ENCODE measurements at places on chromosomes 12 and 14.

- no peaks in the 10 kb centered on the region for H3K4me1 ChIP-seq
- H3K27me3 ChIP-seq, result peaks cover 19% of the 10 kb centered on the region
- DNase-seq, result peak; percentile 4
- H3K4me3 ChIP-seq, result no peak within 1 kb of the TSS
Observed at GRCh38 chr14:104604458-104605449, at the start of gene TMEM179. Gene TMEM179, minus strand, starts transcription at chr14:104604772. Its CDS starts 31 bp downstream, at chr14:104604741.

DNA sequence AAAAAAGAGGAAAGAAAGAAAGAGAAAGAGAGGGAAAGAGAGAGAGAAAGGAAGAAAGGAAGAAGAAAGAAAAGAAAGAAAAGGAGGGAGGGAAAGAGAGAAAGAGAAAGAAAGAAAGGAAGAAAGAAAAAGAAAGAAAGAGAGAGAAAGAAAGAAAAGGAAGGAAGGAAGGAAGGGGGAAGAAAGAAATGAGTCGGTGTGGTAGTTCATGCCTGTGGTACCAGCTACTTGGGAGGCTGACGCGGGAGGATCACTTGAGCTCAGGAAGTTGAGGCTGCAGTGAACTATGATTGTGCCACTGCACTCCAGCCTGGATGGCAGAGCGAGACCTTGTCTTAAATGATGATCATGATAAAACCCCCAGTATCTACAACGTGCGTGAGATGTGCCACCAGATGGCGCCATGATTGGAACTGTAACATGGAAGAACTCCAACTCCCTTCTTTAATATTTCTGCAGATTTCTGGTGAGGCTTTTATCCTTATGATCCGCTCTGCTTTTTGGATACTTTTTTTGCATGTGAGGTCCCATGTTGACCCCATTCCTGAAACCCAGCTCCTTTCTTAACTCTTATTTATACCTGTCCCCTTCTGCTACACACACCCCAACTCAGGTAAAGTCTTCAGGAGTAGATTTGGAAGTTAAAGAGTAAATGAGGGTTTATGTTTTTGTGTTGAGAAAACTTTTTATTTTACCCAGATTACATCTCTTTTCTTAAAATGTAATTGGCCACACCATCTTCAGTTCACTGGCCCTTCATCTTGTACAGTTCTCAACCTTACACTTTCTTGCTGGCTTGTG is 25.6 kb downstream of the RNASE10 start:
- H3K27me3 ChIP-seq, result peaks cover 1% of the 10 kb centered on the region
- no peak overlapping the region for H3K4me3 ChIP-seq
- H3K36me3 ChIP-seq, result no peaks in the 10 kb centered on the region
- H3K27ac ChIP-seq, result no peak overlapping the region

- peak; percentile 96 for DNase-seq
- H3K4me3 ChIP-seq, result no peak overlapping the region
- H3K36me3 ChIP-seq, result no peaks in the 10 kb centered on the region
- H3K27me3 ChIP-seq, result no peaks in the 10 kb centered on the region
- peak overlapping the region; percentile 91 for H3K27ac ChIP-seq
- H3K4me1 ChIP-seq, result peaks cover 26% of the 10 kb centered on the region
Observed at GRCh38 chr12:92078167-92079053, 67.2 kb downstream of the BTG1 start.

DNA sequence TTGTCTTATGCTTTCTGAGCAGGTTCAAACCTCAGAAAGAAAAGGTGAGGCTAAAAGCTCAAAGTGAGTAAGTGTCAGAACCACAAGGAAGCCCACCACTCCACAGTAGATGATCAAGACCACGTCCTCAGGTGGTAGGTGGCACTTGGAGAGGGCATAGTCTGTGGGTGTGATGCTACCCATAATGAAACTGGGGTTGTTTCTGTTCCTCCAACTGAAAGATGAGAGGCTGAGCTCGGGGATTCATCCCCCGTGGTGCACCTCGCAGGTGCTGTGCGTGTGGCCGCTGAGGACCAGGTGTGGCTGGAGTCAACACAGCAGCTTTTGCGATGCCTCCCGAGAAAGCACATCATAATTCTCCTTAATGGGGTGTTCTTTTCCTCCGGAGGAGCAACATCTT is 285.7 kb downstream of the TTC8 start:
- no peak overlapping the region for H3K4me3 ChIP-seq
- H3K36me3 ChIP-seq, result no peaks in the 10 kb centered on the region
- H3K27ac ChIP-seq, result no peak overlapping the region
- no peaks in the 10 kb centered on the region for H3K4me1 ChIP-seq
- H3K27me3 ChIP-seq, result peaks cover 33% of the 10 kb centered on the region

GRCh38 chr12:93743999-93744689 is 67.0 kb downstream of the CRADD start:
- DNase-seq, result no peak
- peaks cover 5% of the 10 kb centered on the region for H3K4me1 ChIP-seq
- no peaks in the 10 kb centered on the region for H3K36me3 ChIP-seq

Measured in IMR-90 (cell line).